Amniotic stem cell (primary cell): ENCODE measurements at places on chromosomes 7 and 10.

DNA sequence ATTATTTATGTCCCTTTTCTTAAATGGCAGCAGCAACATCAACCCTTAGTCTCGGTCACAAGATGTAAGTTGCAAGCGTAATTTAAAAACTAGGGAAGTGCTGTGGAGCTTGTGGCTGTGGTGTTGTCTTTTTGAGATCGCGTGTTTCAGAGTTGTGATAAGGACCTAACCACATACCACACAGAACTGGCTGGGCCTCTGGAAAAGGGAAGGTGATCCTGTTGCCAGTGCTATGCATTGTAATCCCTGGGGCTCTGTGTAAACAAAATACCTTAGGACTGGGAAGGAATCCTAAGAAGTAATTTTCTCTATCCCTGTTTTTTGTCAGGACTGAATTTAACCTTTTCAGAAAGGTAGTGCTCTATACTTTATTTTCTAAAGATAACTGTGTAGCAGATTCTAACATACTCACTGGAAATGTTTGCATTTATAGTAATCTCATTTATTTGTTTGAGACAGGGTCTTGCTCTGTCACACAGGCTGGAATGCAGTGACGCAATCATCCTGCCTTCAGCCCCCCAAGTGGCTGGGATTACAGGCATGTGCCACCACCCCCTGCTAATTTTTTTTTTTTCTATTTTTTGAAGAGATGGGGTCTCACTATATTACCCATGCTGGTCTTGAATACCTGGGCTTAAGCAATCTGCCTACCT is 60.4 kb downstream of the INPP5F start:
- DNase-seq = no peak

DNA sequence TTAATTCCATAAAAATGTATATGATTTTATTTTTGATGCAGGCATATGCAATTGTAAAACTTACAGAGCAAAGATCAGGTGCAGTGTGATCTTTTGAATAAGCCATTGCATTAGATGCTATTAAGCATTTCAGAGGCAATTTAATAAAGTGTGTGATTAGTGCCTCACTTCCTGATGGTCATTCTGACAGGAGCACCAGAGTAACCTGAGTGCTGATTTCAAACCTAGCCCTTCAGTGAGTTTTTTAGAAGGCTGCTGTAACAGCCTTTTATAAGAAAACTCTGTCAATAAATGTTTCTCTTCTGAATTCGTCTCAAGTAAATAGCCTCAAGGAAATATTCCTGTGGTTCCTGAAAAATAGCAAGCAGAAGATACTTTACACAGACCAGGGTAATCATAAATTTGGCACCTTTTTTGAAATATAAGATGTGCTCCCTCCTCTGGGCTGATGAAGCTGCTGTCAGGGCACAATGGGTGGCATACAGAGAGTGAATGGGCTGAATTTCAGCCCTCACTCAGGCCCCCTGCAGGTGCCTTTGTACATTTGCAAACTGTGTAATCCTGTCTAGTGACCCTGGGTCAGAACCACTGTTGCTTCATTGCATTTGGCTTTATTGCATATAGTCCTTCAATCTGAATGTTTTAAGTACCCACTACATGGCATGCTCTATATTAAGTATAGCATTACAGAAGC is 193.7 kb upstream of the CSTF2T start:
- DNase-seq = no peak

GRCh38 chr10:96345222-96345621 is 13.6 kb downstream of the OPALIN start:
- DNase-seq = no peak

DNA sequence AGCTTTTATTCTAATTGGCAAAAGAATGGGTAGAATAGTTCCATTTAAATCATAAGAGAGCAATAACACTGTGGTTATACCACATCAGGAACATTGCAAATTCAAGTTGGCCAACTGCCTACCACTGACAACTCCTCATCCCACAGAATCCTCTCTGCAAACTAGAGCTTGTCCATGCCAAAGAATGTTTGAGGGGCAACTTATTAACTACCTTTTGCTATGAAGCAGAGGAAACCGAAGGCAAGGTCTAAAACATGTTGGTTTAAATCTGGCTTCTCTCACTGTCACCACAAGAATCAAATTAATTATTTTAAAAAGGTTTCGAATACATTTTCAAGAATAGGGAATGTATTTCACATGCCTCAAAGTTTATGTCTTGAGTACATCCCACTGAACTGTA is 36.0 kb downstream of the RHOBTB1 start:
- DNase-seq = no peak

DNA sequence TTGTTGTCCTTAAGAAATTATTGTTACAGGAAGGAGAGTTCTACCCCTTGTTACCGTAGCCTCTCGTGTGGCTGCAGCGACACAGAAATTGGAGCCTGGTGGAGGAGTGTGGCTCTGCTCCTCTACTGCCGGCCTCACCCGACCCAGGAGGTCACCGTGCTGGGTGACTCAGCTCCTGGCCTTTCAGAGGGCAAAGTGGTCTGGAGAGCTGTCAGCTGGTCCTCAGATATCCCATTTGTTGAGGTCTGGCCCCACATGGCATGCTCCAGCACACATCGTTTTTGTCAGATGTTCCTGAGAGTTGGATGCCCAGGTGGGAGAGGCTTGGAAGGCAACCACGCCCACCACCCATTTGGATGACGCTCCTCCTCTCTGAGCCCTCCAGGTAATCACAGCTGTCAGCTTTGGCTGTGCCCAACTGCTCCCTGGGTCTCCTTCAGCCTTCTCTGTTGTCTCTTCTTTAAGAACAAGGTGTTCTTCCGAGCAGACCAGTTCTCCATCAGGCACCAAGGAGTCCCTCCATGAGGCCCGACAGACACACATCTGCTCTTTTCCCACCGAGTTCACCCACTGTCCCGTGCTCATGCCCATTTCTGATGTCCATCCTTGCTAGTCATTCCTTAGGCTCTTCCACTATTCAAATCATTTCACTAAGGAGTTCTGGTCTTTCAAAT is 80.3 kb downstream of the RAMP3 start:
- DNase-seq = no peak

DNA sequence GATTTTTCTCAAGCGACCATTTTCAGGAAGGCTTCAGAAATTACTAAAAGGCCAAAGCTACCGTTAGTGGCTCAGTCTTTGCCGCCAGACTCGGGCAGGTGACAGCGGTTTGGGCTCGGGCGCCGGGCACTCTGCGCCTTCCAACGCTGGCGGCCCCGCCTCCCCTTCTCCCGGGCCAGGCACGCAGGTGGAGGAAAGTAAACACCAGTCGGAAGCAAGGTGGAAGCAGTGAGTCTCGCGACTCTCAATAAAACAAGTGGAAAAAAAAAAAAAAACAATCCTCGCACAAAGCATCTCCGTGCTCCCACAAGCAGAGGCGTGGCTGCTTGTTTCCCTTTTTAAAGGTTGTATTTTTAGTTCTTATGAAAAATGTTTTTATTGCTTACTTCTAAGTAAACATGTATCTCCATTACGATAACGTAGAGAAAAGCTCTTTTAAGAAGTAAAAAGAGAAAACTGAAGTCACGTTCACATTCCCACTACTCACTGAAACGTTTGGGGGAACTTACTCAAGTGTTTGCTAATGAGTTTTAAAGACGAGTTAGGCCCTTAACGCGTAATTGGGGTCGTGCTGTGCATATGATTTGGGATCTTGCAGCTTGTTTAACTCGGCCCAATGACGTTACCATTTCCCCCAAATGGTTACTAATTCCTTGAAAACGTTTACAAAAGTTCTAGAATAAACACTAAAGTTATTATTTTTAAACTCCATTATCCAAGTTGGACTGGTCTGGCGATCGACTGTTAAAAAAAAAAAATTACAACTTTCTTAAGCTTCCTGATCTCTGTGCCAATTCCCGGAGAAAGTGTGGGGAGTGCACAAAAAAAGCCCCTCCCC is 864 bp downstream of the CDCA7L start:
- DNase-seq = no peak

GRCh38 chr10:112520914-112521313 is 73.9 kb downstream of the VTI1A start:
- no peak for DNase-seq

GRCh38 chr7:44966731-44967538 is 11.9 kb downstream of the MYO1G start:
- DNase-seq = no peak

- no peak for DNase-seq
Measured at GRCh38 chr7:15749631-15750030, 63.1 kb upstream of the MEOX2 start.

DNA sequence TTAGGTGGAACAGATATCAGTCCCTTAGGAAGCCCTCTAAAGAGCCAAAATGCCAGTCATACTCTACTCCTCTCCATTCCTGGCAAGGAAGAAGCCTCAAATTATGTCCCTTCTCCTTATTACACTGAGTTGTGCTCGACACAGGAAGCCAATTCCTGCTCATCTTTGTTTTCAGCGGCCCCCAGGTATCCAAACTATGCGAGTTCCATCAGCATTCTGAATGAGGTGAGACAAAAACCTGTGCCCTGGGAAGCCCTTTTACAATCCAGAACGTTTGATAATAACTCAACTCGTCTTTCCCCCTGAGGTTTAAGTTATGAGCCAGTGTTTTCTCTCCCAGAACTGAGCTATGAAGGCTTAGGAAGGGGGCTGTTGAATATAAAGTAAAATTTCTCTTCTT is 580.5 kb downstream of the NXPH1 start:
- no peak for DNase-seq
